ENCODE measurements at places on chromosomes 11 and 22.

DNA sequence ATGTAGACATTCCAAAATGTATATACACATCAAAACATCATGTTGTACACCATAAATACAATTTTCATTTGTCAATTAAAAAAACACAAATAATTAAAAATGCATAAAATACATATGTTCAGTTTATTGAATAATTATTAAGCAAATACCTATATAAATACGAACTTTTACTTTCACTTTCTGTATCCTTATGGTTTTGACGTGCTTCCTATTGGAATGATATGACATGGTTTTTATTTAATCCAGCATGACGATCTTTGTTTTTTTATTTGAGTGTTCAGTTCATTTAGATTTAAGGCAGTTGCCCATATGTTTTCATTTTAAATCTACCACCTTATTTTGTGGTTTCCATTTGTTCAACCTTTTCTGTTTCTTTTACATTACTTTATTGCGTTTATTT is 198.3 kb upstream of the PLET1 start:
- no peak for DNase-seq

DNA sequence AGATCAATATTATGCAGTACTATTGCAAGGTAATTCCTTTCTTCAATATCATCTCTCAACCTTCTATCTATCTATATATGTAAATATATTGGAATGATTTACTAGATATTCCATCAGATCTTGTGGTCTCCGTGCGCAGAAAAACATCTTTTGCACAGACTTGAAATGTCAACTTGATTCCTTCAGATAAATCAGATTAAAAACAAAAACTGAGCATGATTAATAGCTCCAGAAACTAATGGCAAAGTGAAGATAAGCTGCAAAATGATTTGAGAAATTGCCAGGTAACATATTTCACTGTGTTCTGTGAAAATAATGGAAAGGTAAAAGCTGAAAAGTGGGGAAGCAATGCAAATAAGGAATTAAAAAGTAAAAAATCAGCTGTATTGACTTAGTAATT is 200.1 kb upstream of the CTSC start:
- no peak for DNase-seq

- DNase-seq: no peak
Measured at GRCh38 chr22:24948356-24949202, 2.1 kb upstream of the LHFPL7 start.

GRCh38 chr11:80593648-80594374 is 1153.0 kb upstream of the TENM4 start:
- DNase-seq: peak; percentile 58

DNA sequence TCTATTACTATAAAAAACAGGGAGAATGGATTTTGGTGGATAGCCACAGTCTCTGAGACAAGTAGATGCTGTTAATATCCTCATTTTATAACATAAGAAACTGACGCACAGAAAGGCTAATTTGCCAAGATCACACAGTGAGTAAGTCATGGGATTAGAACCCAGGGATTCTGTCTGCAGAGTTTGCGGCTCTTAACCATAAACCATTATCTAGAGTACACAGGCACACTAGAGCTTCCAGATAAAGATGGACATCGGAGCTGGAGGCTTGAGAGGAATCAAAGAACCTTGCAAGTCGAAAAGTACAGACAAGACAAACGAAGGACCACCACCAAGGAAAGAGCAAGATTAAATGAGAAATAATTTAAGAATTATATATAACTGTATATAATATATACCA is 11.3 kb downstream of the LGALS12 start:
- DNase-seq: no peak

- DNase-seq: no peak
Measured at GRCh38 chr22:17381192-17381913, 12.1 kb downstream of the CECR2 start.

DNA sequence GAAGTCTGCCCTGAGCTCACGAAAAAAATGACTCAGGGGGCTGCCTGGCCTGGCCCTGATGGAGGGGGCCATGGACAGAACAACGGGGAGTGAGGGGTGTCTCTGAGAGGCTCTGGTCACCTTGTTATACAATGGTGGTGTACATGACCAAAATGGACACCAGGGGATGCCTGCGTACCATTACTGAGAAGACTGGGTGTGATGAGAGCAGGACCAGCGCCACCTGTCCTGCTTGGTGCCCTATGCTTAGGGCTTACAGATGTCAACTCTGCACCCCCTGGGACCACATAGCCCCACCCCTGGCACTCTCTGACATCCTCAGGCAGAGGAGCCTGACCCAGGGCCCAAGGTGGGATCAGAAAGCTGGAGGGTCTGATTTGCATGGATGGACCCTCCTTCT is 104.8 kb downstream of the ZNF280B start:
- DNase-seq: no peak

DNA sequence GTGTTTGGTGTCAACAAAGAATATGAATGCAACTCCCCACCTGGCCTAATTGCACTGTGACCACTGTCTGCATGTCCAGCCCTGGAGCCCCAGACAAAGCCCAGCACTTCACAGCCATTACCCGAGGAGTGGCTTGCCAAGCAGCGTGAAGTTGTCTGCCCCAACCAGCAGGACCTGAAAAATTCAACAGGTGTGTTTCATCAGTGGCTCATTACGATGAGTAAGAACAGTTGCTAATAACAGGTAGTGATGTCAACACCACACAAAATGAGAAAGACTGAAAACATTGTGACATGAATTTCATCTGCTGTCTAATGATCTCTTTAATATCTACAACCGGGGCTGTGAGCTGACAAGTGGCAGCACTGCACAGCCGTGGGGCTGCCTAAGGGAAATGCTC is 10.3 kb downstream of the MRPL21 start:
- no peak for DNase-seq

DNA sequence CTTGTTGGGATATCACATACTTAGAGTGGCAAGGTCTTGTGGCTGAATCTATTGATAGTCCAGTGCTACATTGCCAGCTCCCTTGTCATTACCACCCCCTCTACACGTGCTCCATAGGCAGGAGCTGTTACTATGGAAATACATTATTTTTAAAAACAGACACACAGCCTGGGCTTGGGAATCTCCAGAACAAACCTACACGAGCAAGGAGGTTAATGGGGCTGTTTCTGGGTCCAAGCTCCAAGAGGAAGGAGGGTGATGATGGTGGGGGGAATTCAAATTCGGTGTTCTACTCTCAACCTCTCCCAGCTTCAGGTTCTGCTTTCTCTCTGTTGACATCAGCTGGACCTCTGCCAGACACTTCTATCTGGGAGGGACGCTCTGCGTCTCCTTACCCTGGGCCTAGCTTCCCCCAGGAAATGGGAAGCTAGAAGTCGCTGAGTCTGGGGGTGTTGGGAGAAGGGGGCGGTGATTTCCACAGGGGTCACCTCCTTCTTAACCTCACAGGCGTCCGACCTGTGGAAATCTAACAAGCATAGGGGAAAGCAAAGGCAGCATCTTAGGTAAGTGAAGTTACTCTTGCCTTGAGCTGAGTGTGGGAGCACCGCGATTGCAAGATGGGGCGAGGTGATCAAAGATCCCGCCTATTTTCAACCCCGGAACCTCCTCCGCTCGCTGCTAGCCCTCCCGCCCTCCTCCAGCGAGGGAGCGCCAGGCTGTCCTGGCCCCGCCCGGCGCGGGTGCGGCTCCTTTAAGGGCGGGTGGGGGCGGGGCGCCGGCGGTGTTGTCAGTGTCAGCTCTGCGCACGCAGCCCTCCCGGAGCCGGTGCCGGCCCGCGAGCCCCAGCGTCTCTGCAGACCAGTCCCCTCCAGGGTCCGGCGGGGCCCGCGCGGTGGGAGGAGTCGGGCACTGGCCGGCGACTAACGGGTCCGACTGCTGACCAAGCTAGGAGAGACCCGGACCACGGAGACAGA is at the start of gene C2CD2L:
Gene C2CD2L (plus strand): TSS at position 781 of the 974 bp plus-strand sequence. CDS start 398 bp downstream, outside the sequence.
- no peak for DNase-seq

DNA sequence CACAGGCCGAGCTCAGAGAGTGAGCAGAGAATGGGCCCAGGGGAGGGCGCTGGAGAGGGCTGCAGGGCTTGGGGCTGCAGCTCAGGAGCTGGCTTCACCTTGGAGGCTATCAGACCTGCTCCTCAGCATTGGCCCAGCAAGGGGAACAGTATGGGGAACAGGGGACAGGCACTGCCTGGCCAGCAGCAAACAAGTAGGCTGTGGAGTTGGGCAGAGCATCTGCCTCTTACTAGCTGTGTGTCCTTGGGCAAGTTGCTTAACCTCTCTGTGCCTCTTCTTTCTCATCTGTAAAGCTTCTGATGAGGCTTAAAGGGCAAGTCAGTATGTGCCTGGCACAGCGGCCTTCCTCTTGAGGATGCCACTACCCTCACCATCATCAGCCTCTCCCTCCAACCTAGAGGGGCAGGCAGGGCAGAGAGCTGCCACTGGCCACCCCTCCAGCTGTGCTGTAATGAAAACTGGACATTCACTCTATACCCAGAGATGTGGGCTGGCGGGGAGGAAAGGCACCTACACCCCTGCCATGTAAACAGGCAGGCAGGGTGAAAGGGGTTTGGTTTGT is 7.5 kb upstream of the CDKN1C start:
- DNase-seq: no peak

DNA sequence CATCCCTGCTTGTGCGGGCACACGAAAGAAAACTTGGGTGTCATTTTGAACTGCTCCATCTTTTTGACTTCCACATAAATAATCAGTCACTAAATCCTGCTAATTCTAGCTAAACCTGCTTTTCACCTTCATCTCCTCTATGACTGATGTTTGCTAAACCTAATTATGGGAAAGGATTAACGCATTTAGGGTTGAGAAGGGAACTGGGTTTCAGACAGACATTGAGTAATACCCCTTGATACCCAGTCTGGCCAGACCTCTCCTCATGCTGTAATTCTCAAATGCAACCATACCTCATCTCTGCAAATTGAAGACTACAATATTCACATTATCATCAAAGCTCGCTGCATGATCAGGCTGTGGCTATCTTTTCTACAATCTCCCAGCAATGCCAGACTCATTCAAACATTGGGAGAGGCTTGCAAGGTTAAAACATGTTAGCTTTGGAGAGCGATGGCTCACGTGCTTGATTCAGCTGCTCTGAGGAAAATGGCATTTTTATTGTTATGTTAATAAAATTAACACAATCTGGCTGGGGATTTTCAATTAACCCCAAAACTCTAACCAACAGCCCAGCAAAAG is 2.4 kb downstream of the HPS4 start:
- no peak for DNase-seq

DNA sequence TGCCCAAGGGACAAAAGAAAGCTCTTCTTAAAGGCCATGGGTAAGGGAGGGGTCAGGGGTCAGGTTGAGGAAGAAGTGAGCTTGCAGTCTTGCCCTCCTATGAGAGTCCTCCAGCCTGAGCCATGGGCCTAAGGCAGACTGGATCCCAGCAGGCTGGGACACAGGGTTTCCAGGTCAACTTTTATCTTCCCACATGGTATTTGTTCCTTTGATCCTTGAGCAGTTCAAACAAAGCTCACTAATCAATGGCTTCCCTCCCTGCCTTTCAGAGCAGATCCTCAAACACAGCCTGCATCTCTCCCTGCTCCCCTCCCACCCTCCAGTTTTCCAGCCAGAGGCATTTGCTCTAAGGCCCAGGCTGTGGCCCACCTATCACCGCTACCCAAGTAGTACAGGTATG is 589.3 kb downstream of the INSC start:
- no peak for DNase-seq

DNA sequence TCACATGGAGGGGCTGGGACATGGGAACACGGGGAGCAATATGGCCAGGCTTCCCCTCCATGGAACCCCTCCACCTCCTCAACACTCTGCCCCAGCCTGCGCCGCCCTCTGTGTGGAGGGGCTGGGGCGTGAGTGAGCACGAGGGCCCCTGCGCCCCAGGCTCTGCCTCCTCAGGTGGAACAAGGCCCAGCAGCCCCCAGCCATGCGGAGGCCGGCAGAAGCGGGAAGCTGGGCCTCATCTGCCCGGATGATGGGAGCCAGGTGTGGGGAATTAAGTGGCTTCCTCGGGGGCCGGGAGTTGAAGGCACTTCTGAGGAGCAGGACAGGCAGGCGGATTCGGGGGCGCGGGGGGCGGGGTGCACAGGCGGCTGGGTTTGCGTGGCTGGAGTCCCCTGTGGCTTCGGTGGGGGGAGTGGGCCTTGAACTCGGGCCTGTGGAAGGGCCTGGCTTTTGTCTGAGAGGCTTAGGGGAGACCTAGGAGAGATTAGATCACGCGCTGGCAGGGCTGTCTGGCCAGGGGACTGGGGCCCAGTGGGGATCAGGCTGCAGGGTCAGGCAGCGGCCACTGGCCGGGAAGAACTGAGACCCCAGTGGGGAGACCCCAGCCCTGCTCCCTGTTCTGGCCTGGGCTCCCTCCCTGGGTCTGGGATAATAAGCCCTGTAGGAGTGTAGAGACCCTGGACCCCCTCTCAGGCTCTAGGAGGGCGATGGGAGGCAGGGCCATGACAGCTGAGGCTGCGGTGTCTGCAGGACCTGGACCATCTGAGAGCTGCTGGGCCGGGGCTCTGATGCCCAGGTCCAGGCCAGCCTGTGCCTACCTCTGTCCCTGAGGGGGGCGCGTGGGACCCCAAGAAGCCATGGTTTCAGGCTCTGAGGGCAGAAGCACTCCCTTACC is 13.3 kb downstream of the PRR33 start:
- DNase-seq: no peak

- DNase-seq: no peak
Measured at GRCh38 chr22:36362932-36363331, 24.8 kb downstream of the MYH9 start.

DNA sequence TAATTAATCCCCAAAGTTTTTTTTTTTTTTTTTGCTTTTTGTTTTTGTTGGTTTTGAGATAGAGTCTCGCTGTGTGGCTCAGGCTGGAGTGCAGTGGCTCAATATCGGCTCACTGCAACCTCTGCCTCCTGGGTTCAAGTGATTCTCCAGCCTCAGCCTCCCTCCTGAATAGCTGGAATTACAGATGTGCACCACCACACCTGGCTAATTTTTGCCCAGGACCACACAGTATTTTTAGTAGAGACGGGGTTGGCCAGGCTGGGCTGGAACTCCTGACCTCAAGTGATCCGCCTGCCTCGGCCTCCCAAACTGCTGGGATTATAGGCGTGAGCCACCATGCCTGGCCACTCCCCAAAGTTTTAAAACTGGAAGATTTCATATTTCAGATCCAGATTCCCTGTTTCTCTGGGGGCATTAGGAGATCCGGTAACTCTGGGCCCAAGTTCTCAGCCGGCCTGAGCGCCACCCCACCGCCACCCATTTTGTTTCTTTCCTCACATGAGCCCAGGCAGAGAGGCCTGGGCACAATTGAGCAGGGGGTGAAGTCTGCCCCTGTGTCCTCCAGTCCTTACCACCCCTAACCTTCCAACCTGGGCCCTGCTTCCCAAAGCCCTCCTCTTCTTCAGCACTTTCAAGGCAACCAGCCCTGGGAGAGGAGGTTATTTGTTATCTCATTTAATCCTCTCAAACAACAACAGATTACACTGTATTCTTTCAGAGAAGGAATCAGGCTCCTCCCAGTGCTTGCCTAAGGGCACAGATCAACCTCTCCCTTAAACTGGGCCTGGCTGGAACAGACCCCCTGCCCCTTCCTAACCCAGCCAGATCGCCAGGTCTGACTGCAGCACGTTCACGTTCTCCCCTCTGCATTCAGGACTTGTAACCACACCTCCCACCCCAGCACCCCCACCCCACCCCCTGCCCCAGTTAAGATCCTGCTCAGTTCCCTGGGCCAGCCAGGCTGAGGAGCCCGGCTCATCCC is 1.9 kb upstream of the CSNK1E start:
- DNase-seq: no peak
